ENCODE measurements at places on chromosomes 2 and 18.

GRCh38 chr2:197427986-197428385, 6.8 kb downstream of the SF3B1 start:
- DNase-seq: no peak

DNA sequence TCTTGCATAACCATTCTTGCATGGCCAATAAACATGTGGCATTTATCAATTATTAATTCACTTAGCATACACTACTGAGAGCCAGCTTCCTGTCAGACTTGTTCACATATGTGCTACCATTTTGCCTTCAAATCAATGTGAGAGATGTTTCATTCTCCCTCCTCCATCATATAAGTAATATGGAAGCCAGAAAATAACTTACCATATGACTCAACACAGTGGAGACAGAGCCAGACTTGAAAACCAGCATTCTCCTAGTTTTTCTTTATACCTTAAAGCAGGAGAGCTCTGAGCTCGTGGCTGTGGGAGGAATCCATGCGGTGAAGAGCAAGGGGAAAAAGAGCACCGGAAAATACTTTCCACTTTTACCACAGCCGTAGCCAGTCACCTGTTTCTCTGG, 215.0 kb upstream of the LRATD1 start:
- no peak for DNase-seq

- DNase-seq: no peak
Measured at GRCh38 chr18:45303026-45303425, 312.2 kb upstream of the SLC14A2 start.

GRCh38 chr2:116061023-116061422, 1618.6 kb downstream of the DPP10 start:
- no peak for DNase-seq

DNA sequence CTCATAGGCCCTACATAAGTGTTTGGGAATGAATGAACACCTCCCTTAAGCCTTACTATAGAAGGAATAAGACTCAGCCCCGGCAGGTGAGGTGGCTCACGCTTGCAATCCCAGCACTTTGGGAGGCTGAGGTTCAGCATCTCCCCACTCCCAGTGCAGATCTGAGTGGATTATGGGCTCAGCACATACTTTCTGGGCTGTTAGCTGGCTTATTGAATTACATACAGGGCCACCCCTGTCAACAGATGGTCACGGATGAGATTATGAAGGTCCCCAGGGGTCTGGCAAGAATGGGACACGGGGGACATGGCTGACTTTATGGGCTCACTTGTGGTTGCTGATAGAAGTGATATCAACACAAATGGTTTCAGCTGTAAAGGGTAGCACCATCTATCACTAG, 322.3 kb downstream of the TSN start:
- DNase-seq: no peak
